ENCODE measurements at places on chromosomes 6 and 20. TPM values are rescaled to one million over a fixed set of nuclear protein-coding genes. Genes with fewer than 3 reads are reported as not detected.

The SLC22A2 gene
- not detected for total RNA-seq

GRCh38 chr20:39356908-39357307 lies 394.8 kb downstream of the DHX35 start:
- DNase-seq = no peak

- no peak for DNase-seq
Measured at GRCh38 chr6:388202-388903, 3.2 kb upstream of the IRF4 start.

GRCh38 chr20:51444467-51444866 lies 98.1 kb downstream of the NFATC2 start:
- DNase-seq = no peak

GRCh38 chr6:111598181-111598580 lies 7.5 kb downstream of the TRAF3IP2 start:
- DNase-seq = no peak

DNA sequence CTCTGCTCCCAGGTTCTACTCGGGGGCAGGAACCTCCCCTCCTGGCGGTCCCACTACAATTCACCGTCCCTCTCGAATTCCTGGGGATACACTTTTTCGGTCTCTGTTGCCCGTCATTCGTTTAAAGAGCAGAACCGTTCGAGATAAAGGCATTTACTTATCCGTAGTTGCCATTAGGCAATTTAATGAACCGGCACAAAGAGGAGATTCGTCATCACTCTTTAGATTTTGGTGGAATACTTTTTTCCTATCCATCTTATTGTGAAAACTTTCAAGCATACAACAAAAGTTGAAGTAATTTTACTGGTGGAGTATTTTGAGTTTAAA lies 1.2 kb upstream of the CD24 start:
- DNase-seq = no peak

DNA sequence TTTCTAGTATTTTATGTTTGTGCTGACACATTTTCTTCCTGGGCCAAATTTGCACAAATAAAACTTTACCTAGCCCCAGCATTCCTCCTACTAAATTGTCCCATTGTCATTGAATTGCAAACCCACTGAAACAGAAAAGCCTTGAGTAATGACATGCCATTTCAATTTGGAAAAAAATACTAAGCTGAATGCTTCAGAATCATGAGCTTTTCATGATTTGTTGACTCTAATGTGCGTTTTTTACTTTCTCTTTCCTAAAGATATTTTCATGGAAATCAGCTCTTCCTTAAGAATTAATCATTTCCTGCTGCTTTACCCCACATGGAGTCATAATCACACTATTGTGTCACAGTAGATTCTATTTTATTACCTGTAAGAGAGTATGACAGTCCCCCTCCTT lies 47.4 kb downstream of the TRDN start:
- no peak for DNase-seq

- no peak for DNase-seq
Measured at GRCh38 chr20:33839591-33839990, 28.4 kb downstream of the CHMP4B start.
